ENCODE measurements at places on chromosomes 16 and 17.

DNA sequence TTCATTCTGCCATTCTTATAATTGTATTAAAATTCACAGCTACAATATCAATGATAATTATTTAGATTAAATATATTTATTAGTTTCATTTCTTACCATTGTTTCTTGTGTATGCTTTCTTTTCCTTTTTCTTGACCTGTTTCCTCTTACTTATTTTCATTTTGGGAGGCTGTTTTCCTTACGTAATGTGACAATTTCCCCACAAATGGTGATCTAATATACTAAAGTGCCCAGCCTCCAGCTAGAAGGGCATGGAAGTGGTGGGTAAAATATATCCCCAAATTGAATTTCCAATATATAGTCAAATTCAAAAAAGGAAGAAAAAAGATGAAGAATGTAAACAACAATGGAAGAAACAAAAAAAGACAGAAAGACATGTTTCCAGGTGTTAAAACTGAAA, 1.5 kb upstream of the ABCA6 start:
- no peak for DNase-seq

DNA sequence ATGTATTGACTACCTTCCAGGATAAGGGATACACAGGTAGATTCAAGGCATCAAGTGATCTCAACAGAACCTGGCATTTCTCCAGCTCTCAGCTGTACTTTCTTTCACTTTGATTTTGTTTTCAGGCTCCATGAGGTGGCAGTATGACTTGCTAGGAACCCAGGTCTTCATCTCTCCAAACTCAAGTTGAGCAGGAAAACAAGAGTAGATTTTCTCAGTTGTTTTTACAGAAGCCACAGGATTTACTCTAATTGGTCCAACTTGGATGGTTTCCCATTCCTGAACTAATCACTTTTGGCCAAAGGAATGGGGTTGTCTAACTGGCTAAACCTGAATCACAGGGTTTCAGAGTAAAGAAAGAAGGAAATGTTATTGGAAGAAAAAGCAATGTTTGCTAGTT, 146.6 kb downstream of the TRIM37 start:
- DNase-seq, result peak; percentile 83

DNA sequence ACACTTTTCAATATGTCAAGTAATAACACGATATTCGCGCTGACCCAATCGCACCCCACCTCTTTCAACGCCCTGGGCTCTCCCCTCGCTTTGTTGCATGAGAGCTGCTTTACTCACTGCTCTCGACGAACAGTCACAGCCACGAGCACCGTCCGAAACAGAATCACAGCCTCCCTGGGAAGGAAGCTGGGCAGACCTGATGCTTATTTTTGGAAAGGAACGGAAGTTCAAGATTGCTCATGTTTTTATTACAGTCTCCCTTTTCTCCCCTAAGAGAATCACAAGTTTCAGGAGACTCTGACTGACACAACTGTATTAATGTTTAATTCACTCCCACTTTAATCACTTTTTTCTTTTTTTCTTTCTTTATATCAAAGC, 67.8 kb downstream of the ANKRD11 start:
- peak; percentile 23 for DNase-seq

DNA sequence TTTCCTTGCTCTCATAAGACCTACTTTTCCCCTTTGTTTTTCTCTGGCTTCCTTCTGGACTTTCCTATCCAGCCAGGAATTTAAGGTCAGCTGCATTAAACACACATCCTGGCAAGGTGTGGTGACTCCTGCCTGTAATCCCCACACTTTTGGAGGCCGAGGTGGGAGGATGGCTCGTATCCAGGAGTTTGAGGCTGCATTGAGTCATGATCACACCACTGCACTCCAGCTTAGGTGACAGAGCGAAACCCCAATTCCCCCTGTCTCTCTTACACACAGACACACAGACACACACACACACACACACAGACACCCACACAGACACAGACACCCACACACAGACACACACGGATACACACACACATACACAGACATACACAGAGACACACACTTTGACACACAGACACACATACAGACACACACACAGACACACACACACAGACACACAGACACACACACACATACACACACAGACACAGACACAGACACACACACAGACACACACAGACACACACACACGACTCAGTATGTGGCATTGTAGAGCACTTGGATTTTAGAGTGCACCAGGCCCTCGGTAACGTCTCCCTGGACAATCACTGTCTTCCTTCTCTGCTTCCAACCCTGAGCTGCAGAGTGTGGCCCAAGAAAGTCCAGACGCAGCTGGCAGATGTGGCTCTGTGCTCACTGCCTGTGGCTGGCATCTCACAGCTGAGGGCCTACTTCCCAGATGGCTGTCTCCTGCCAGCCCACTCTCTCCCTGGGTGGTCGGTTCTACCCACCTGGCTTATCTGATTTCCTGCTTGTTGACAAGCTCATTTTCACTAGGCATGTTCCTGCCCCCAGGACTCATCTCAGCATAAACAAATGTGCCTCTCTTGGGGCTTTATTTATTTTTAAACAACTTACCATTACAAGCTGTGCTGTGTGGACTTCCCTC, 39.0 kb downstream of the NLRP1 start:
- DNase-seq, result peak; percentile 45

- no peak for DNase-seq
Observed at GRCh38 chr16:20243731-20244281, 83.5 kb downstream of the GP2 start.

DNA sequence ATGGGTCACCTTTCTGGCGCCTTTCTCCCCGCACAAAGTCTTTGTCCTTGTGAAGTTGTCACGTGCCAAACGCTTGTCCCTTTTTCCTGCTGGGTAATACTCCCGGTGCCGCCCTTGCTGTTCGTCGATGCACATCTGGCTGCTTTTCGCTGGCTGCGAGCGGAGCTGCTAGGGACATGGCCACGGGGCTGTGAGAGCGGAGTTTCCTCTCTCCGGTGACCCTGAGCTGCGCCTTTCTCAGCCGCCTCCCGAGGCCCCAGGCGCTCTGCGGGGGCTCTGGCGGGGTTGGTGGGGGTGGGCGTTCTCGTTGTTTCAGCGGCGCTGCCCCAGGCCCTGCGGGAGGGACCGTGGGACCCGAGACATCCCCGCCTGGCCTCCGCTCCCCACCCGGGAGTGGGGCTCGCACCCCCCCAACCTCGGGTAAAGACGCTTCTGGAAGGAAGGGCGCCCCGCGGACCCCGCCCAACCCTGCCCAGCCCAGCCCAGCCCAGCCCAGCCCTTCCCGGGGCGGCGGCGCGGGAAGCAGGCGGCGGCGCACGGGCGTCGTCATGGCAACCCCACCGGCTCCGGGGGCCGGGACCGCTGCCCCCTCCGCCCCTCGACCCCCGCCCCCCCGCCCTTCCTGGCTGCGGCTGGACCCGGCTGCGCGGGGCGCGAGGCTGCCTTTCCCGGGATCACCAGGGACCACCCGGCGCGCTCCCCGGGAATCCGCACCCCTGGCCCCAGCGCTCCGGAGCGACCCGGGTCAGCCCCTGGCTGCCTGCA, 12.3 kb downstream of the CHMP6 start:
- DNase-seq, result no peak
